Hindlimb muscle (tissue), 1 donor: ENCODE measurements at places on chromosomes 4 and X.

DNA sequence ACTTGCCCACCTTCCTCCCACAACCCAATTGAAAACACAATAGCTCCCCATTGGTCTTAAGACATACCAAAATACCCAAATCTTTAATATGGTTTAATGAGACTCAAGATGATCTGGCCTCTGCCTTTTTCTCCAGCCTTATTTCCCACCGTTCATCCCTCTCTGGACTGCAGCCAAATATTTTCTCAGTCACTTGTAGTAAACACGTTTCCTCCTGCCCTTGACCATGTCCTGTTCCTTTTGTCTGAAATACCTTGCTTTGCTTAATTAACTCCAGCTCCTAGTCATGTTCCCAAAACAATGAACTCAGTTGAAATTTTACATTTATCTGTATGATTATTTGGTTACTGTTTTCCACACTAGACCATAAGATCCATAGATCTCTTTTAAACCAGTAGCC, 8.4 kb upstream of the NUP54 start:
- DNase-seq: no peak

GRCh38 chr4:10732914-10733415, 48.4 kb upstream of the CLNK start:
- DNase-seq: no peak

GRCh38 chr4:1451106-1451751, 45.0 kb upstream of the NKX1-1 start:
- DNase-seq: no peak

GRCh38 chr4:153465615-153466080, 512 bp upstream of the TMEM131L start:
- DNase-seq: peak; percentile 68

DNA sequence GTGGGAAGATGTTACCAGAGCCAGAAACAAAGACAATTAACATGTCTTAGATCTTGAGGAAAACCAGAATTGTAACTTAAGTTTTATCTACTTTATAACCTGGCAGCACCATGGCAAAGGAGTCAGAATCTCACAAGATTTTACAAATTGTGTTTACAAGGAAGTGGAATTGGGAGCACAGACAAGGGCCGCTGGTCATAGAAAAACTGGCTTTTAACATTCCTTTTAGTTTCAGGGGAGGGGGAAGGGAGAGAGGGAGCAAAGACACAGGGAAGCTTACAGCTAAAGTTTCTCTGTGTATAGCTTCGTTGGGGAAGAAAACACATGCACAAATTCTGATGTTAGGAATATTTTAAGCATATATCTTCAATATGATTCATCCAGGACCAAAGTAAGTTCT, 10.3 kb upstream of the UGT2B11 start:
- peak; percentile 4 for DNase-seq

DNA sequence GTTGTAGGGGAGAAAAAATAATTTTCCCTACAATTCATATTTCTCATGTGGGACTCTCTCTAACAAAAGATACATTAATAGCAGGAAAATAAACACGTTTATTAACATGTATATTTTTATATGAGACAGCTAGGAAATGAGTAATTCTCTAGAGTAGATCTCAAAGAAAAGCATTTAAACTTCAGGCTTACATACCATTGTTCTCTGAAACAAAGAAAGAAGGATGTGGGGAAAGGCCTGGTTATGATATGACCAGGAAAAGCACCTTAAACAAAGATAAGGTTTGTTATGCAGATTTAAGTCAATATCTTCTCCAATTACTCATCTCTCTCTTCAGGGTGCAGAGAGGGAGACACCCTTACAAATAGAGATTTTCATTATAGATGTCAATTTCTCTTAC, 131.3 kb downstream of the SLC7A11 start:
- no peak for DNase-seq

- no peak for DNase-seq
Observed at GRCh38 chrX:2183193-2183725, 317.5 kb downstream of the DHRSX start.
